Left lobe of liver (tissue), 2 donors: ENCODE measurements at places on chromosomes 5 and 9. TPM values are rescaled to one million over a fixed set of nuclear protein-coding genes. Genes with fewer than 3 reads are reported as not detected.

LCN1 gene
- not detected for total RNA-seq

HAPLN1 gene
- not detected for total RNA-seq

STC2 gene
- 0.65 TPM for total RNA-seq

YTHDC2 gene
- 12.5 TPM for total RNA-seq

HAVCR2 gene
- total RNA-seq = 2.9 TPM

TNFSF8 gene
- total RNA-seq = 0.33 TPM

CDH18 gene
- not detected for total RNA-seq

PFN3 gene
- total RNA-seq = not detected

WDR31 gene
- total RNA-seq = 3.0 TPM

NLN gene
- 47.1 TPM for total RNA-seq
